ENCODE measurements at places on chromosomes 11 and 22.

- DNase-seq = no peak
Observed at GRCh38 chr11:76975513-76975912, 58.7 kb upstream of the B3GNT6 start.

- no peak for DNase-seq
Observed at GRCh38 chr22:49518436-49518970, 309.2 kb downstream of the BRD1 start.

GRCh38 chr11:117034901-117035300 is 63.3 kb downstream of the SIK3 start:
- DNase-seq = no peak

GRCh38 chr22:21074102-21074715 is 28.5 kb downstream of the LRRC74B start:
- DNase-seq = peak; percentile 78

DNA sequence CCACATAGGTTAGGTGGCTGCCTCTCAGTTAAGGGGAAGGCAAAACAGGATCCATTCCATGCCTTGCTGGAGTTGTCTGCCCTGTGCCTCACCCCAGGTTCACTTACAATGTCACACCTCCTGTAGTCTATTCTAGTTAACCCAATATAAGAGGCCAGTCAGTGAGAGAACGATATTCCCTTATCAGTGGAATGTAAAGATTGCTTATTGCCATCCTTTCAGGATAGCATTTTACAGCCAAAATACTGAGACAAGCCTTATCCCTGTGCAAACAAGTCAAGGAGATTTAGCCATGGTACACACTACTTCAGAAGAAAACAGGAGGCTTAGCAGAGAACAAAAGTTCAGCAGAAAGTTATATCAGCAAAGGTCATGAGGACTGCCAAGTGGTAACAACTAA is 5.5 kb downstream of the CYP2R1 start:
- no peak for DNase-seq

DNA sequence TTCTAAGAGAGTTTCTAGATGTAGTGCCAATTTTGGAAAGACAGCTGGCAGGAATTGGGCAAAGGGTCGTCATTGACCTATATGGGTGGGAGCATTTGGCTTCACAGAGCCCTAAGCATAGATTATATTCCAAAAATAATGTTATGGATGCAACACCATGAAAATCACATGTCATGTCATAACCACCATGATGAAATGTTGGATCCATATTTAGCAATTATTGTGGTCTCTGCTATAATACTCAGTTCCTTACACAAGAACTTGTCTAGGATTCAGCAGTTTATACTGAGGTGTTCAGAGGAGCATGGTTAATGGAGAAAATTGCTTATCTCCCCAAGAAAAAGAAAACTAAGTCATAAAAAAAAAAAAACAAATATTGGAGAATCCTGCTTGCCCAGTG is 31.6 kb downstream of the NTM start:
- no peak for DNase-seq

- peak; percentile 22 for DNase-seq
Observed at GRCh38 chr11:65615950-65616574, 486 bp downstream of the PCNX3 start.

- peak; percentile 62 for DNase-seq
Observed at GRCh38 chr11:83865636-83866461, 579.7 kb upstream of the CCDC90B start.

DNA sequence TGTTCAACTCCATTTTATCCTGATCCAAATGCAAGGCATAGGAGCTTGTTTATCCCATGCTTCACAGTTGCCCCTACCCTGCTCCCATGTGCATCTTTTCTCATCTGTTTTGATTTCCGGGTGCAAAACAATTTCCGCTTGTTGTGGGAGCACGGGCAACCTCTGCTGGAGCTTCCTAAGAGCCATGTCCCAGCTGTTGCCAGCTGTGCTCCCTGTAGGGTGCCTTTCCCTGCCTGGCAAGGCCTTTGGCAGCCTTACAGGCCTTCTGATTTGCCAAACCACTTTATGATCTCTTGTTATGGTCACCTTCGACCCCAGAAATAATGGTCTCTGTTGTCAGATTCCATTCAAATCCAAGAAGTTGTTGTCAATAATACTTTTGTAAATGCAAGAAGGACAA is 1038.5 kb downstream of the OPCML start:
- no peak for DNase-seq

DNA sequence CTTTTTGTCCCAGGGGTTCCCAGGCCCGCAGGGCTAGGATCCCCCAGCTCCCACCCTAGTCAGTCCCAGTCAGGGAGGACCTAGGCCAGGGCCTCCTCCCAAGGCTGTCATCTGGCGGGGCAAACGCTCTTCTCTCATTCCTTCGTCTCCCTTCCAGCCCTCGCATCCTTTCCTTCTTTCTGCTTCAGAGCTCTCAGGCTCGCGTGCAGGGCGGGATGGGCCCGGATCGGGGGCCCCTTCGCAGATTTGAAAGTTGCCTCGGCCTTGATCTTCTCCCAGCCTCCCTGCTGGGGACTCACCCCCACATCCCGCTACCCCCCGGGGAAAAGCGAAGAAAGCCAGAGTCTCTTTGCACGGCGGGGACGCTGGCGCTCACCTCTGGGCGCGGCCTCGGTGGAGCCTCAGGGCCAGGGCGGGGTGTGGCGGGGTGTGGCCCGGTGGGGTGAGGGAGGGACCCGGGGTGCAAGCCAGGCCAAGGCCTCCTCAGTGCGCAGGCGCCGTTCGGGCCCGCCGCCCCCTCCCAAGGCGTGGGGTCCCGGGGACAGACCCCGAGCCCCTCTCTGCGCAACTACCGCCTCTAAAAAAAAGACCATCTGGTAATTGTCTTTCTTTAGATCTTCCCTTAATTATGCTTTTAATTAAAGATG is 14.8 kb upstream of the PAX6 start:
- DNase-seq = no peak

DNA sequence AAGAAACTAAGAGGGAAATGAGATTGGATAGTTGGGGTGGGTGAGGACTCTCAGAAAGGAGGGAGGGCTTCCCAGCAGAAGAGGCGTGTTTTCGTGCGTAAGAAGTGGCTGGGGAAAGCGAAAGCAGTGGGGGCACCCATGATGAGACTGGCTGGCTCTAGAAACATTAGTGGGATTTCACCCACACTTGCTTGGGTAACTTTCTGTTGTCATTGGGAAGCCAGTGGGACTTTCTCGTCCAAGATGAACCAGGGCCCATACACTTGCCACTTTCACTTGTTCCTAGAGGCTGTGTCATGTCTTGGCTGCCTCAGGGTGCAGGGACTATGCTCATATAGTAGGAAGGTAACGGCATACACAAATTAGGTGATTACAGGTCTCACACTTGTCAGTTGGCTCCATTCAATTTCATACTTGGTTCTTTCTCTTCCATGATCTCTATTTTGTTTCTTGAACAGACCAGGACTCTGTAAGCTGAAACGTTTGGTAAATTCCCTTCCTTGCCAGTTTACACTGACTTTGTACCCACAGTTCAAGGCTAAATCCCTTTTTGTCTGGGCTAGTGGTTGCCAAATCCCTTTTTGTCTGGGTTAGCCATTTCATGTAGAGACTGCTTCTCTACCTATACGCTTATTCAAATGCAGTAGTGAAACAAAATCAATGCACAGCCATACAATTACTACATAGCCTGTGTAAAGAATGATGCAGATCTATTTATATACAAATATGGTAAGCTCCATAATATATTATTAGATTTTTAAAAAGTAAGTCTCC is 42.0 kb upstream of the CXCR5 start:
- DNase-seq = no peak

DNA sequence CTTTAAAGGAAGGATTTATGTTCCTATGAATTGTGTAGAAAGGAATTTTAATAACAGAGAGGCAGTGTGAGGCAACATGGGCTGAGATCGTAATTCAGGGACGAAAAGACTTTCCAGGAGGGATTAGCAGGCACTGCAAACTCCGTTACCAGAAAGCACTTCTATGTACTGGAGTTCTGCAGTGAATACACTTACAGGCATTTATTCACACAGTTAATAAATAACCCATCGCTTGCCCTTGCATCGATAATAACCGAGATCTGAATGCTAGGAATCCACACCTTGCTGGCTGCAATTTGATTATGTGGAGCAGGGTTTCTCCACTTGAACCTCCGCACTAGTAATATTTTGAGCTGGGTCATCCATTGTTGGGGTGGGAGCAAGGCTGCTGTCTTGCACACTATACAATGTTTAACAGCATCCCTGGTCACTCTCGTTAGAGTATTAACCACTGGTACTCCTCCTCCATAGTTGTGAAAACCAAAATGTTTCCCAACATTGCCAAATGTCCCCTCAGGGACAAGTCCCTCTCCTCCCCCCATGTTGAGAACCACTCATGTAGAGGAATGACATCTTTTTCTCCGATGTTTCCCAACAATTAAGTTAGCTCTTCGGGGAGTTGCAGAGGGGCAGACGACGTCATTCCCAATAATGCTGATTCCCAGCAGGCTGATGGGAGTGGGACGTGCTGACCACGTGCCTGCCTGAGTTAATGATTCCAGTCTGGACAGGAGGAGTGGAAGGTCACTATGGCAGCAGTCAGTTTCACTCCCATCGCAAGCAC is 99.5 kb downstream of the SNX19 start:
- DNase-seq = peak; percentile 61

GRCh38 chr11:104319396-104319795 is 155.4 kb upstream of the PDGFD start:
- DNase-seq = no peak

- peak; percentile 78 for DNase-seq
Observed at GRCh38 chr11:28009388-28009787, 98.6 kb downstream of the KIF18A start.

- peak; percentile 35 for DNase-seq
Observed at GRCh38 chr22:46661221-46661851, 41.1 kb downstream of the GRAMD4 start.

DNA sequence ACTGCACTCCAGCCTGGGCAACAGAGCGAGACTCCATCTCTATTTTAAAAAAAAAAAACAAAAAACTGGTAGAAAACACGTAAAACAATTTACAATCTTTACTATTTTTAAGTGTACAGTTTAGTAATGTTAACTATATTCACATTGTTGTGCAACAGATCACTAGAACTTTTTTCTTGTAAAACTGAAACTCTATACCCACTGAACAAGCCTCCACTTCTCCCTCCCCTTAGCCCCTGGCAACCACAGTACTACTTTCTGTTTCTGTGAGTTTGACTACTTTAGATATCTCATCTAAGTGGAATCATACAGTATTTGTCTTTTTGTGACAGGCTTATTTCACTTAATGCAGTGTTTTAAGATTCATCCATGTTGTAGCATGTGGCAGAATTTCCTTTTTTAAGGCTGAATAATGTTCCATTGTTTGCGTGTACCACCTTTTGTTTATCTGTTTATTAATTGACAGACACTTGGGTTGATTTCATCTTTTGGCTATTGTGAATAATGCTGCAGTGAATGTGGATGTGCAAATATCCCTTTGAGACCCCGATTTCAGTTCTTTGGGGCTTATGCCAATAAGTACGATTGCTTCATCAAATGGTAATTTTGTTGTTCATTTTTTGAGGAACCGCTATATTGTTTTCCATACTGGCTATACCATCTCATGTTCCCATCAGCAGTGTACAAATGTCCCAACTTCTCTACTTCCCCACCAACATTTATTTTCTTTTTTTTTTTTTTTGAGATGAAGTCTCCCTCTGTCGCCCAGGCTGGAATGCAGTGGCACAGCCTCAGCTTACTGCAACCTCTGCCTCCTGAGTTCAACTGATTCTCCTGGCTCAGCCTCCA is 11.0 kb downstream of the DDB2 start:
- DNase-seq = no peak

GRCh38 chr22:46937185-46937584 is 174.7 kb downstream of the TBC1D22A start:
- no peak for DNase-seq

DNA sequence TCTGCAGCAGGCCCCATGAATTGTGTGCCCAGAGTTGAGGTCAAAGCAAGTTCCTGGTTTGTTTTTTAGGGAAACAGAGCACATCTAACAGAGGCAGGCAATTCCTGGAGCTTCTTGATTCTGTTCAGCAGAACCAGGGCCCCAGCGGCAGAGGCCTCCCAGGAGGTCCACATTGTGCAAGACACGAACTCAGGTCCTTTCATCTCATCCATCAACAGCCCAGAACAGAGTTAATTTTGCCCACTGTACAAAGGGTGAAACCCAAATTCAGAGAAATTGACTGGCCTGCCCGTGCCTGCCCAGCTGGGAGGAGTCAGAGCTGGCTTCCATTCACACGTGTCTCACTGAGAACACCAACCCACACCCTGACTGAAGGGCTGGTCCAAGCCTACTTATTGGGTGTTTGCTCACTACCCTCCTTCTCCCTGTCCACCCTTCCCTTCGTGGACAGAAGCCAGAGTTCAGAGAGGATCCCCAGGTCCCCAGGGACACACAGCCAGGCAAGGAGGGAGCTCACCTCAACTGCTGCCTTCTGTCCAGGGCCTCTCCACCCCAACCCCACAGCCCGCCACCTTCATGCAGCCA is 607.1 kb downstream of the TBC1D22A start:
- no peak for DNase-seq

DNA sequence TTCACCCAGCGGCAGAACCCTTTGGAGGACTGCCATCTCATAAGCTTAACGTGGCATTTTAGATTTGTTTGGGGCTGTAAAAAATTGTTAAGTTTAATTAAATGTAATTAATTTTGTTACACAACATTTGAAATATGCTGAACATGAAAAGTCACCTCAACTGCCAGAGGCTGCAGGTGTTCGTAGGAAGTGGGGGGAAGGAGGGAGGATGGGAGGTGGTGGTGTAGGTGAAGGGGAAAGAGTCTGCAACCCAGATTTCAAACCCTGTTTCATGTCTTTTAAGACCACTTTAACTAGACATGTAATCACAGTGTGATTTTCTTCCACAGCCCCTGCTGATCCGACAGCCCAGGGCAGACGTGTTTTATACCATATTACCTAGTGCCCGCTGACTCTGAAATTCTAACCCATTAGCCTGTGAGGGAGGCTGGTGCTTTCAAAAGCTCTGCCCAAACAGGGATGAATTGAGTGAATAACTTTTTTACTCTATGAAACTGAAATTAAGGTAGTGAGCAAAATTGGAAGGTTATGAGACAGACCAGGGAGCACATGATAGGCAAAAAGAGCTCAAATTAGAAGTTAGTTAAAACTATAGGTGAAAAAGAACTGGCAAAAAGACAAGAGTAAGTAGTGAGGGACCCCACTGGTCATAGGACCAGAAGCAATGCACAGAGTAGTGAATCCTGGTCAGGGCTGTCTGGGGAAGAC is 279.8 kb downstream of the DDX10 start:
- no peak for DNase-seq

DNA sequence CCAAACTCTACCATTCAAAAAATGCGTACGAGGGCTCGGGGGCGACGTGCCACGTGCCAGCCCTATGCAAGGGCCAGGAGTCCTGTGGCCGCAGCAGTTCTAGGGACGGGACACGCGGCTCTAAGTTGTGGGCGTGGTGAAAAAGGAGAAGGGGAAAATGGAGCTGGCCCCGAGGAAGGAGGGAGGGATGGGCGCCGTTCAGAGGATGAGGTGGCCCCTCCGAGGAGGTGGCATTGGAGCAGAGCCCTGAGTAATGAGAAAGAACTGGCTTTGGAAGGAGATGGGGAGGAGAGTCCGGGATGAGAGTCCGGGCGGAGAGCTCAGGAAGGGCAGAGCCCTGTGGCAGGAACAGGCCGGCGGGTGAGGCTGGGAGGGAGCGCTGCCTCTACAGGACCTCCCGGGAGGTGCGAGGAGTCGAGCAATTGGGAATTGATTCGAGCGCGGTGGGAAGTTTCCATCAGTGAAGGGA is 21.0 kb downstream of the OTUB1 start:
- peak; percentile 57 for DNase-seq

Measured in fibroblast of skin of right biceps (primary cell).